ENCODE measurements at places on chromosomes 5 and 9.
A peak's percentile ranks its signal among the peaks of the same experiment; 100 is the strongest.

GRCh38 chr9:87148331-87149104 is 201.2 kb upstream of the GAS1 start:
- peak; percentile 82 for DNase-seq

GRCh38 chr5:119926301-119926700 is 296.9 kb downstream of the FAM170A start:
- DNase-seq, result no peak

DNA sequence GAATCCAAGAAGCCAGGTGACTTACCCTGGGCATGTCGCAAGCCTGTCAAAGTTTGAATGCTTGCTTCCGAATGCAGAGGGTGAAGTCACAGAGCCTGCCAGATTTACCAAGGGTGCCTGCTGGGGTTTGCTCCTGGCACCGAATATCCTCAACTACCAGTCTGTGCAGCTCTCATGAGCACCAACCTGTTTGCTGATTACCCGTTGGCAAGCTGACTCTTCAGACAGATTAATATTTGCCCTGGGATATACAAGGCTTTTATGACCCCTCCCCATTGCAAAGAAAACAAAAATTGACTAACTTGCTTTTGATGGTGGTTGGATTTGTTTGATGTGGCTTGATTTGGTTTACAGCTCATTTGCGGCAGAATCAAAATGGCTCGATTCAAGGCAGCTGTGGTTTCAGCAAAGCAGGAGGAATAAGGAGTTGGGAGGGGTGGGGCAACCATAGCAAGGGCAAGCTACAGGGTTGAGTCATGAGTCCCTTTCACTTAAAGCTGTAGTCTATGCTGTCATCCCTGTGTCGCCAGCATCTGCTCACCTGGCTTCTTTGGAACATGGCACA is 82.3 kb upstream of the AGXT2 start:
- DNase-seq, result no peak

DNA sequence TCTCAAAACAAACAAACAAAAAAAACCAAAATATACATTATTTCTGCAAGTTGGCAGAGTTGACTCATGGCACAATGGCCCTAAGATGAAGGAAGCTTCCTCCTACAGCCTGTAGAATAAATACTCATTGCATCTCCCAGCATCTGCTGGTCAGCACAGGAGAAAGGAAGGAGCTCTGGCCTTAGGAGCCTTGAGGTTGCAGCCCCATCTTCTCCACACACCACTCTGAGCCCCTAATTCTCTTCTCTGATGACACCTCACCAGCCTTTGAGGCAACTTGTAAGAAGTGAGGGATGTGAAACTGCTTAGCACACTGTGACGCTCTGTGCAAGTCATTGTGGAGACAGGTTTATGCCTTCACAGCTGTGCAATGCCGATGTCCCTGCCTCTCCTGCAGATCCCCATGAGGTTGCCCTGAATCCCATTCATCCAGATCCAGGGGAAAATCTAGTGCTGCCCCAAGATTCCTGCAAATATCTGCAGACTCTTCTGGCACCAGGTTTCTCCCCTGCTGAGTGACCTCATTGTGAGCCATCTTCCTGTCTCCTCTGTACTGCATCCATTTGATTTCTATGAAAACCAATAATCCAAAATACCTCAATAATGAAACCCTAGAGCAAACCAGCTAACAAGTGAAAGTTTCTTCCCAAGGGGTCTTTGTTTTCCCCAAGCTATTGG is 65.3 kb upstream of the TGFBR1 start:
- DNase-seq, result no peak

GRCh38 chr5:102888483-102888882 is 133.4 kb downstream of the PAM start:
- DNase-seq, result no peak

DNA sequence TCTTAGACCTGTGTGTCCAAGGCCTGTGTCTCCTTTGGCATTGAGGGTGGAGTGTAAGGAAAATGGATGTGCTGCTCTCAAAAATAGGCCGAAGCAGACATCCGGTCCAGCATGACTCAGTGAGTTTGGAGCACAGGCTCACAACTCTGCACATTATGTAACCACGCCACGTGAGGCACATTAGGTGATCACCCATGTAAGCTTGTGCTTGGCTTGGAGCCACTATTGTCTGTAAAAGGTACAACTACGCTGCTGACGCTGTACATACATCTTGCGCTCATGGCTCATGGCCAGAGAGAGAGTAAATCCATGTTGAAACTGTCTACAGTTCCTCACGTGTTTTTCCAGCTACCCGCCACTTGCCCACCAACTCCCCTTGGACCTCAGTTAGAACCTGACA is 177.5 kb downstream of the PDE4D start:
- no peak for DNase-seq

GRCh38 chr9:73595036-73595545 is 443.4 kb downstream of the ANXA1 start:
- no peak for DNase-seq

- DNase-seq, result no peak
These were observed 4.5 kb upstream of the NDST1 start for GRCh38 chr5:150503386-150503785.

DNA sequence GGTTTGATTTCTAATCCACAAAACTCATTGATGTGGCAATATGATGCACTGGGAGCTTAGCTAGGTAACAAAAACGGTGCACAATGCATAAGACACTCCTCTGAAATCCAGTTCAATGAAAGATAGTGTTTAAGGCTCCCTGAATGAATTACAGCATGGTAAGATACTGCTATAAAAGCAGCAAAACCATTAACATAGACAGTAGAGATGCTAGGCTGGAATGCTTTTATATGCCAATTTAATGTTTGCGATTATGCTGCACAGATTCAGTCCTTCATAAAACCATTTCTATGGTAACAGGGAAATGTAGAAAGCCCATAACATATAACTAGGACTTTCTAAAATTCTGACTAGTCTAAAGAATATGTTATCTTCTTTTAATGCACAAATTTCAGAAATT is 180.8 kb upstream of the NUDT12 start:
- no peak for DNase-seq
